Activated T-helper 17 cell treated with anti-CD3 and anti-CD28 coated beads, Interleukin-2, amount 50 U/mL, for 72 hours (primary cell): ENCODE measurements at places on chromosomes 4 and X.

- H3K4me1 ChIP-seq = no peaks in the 10 kb centered on the region
- no peaks in the 10 kb centered on the region for H3K27me3 ChIP-seq
- H3K36me3 ChIP-seq = peaks cover 48% of the 10 kb centered on the region
- H3K27ac ChIP-seq = no peak overlapping the region
- ATAC-seq = no peak
Measured at GRCh38 chrX:119008110-119008744, 33.8 kb downstream of the LONRF3 start.

DNA sequence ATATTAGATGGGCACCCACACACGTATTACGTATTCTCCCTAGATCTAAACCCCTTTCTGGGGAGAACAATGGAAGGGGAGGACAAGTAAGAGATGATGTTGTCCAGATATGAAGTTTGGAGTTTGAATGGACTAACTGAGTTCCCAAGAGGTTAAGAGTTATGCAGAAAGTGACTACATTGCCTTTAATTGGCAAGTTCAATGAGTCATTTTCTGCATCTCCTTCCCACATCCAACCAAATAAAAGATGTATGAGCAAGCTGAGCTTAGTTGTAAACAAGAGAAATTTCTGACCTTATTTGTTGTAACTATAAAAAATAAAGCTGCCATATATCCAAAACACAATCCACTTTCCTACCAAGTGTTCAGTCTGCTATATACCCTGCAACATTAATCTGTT lies 50.5 kb downstream of the TIGD2 start:
- no peak overlapping the region for H3K27ac ChIP-seq
- no peak for ATAC-seq
- no peaks in the 10 kb centered on the region for H3K4me1 ChIP-seq
- H3K36me3 ChIP-seq = no peaks in the 10 kb centered on the region

- no peak for ATAC-seq
- no peak overlapping the region for H3K4me3 ChIP-seq
- H3K27ac ChIP-seq = no peak overlapping the region
Measured at GRCh38 chr4:20638825-20639224, 61.4 kb upstream of the PACRGL start.

- H3K4me3 ChIP-seq = no peak overlapping the region
- no peaks in the 10 kb centered on the region for H3K36me3 ChIP-seq
- H3K27ac ChIP-seq = no peak overlapping the region
- no peak for ATAC-seq
- H3K4me1 ChIP-seq = no peaks in the 10 kb centered on the region
- H3K27me3 ChIP-seq = no peaks in the 10 kb centered on the region
Measured at GRCh38 chrX:97790850-97791249, 907.1 kb downstream of the RPA4 start.

GRCh38 chr4:37830640-37831039 lies 4.2 kb downstream of the PGM2 start:
- H3K27ac ChIP-seq = no peak overlapping the region
- no peak overlapping the region for H3K4me3 ChIP-seq
- ATAC-seq = no peak
- H3K36me3 ChIP-seq = peaks cover 74% of the 10 kb centered on the region
